Naive thymus-derived CD4-positive, alpha-beta T cell (primary cell): ENCODE measurements at places on chromosomes 3 and 15. TPM values are rescaled to one million over a fixed set of nuclear protein-coding genes. Genes with fewer than 3 reads are reported as not detected.

DNA sequence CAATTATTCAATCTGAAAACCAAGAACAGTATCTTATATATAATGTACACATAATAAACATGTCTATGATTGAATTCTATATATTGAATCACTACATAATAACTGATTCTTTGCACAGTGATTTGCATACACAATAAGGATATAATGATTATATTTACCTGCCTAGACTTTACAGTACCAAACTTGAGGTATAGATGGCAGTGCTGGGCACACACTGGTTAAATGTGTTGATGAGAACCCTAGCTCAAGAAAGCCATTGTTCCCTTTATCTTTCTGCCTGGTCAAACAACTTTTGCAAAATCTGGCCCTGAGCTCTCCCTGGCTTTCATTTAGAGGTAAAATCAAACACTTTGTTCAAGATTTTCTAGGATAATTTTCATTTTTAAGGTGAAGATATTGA is 697.7 kb downstream of the TUSC7 start:
- DNase-seq = no peak

DNA sequence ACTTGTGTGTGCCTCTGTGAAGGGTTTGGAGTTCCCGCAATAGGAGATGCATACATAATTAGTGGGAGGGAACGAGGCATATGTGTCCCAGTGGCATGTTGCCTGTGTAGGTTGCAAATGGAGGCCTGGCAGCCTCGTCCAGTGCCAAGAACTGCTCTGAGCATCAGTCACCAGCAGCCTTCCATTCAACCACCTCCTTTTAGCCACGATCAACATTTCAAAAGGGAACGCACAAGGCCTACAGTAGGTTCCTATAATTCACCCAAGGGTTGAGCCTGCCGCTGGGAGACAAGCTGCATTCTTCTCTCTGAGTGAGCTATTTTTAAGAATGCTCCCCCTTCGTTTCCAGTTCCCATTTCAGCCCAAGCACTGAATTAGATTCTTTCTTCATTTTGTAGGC is 78.8 kb upstream of the CTNNB1 start:
- DNase-seq = no peak

DNA sequence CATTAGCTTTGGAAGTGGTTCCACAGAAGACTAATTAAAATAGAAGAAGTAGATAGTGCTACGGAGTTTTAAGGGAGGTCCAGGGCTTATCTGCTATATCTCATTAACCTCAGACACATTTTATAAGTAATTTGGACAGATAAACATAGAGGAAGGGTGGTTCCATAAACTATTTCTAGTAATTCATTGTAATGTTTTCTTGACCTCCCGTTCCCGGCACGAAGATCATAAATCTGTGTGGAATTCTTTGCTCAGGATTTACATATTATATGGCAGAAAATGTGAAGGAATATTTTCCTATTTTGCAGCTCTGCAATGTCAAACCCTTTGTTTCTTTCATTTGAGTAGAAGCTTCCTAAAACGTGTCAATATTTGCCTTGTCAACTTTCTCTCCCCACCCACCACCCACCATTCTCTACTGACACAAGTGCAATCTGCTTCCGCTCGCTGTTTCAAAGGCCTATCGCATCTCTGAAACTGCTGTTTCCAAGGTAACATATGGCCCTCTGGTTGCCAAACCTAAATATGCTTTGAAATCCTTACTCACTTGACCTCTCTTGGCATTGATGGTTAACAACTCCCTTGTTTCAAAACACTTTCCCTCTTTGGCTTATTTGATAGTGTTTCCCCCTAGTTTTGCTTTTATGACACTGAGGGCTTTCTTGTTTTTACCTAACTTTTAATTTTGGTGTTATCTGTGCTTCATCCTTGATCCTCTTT is 21.4 kb upstream of the PLSCR5 start:
- no peak for DNase-seq

- DNase-seq = no peak
These were observed 72.1 kb upstream of the ETV5 start for GRCh38 chr3:186180891-186181481.

- no peak for DNase-seq
These were observed 9.7 kb downstream of the ETV5 start for GRCh38 chr3:186099178-186099577.

DNA sequence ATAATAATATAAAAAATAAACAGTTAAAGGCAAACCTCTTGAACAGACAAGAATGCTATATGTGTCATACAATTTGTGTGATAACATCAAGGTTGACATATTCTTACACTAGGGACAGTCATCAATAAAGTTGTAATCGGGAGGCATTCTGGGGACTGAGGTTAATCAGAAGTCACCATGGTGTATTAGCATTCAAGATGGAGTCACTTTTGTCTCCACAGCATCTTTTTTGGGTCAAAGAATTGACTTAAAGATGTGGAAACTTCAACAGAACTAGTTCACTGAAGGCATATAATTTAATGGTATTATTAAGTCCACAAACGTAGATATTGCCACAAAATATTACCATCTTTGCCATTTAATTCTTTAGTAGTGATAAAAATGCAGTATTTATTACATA is 625.6 kb upstream of the NAALADL2 start:
- no peak for DNase-seq

DNA sequence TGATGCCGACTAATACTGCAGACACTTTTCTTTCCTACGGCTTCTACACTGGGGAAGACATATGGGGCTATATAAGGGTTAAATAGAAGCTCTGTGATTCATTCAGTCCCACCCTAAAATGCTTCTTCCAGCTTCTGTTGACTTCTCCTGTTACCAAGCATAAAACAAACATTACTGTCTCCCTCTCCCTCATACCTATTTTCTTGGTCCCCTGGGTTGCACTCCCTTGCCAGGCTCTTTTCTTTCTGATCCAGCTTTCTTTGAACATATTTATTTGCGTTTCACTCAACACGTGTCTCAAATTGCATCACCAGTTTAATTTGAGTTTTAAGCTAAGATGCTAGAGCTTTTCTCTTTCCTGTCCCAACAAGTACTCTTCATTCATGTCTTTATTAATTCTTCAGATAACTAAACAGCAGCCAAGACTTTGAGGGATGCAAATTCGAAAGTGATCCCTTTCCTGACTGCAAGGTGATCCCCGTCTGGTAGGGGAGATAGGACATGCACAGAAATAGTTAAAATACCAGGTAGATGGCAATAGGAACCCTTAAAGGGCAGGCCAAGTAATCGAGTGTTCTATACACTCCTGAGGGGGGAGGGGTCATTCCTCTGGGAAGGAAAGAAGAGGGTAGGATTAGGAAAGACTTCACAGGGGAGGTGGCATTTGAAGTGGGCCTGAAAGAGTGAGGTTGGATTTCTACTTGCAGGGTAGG is 198.6 kb upstream of the BCL6 start:
- DNase-seq = no peak

DNA sequence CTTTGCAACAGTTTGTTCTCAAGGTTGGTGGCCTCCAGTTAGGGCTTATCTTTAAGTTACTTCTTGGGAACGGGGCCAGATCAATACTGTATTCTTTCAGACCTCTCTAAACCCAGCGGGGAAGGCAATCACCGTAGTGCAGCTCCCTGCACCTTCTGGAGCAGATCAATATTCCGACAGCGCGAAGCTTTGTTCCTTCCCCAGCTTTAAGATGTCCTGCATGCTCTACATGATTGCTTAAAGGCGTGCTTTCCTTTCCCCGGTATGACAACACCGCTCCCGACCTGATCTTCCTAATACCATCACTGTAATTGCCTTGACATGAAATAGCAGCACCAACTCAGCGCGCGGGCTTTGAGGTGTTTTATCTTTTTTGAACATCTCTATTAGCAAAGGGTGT is 755.2 kb downstream of the NR2F2 start:
- no peak for DNase-seq

- DNase-seq = no peak
These were observed 4.9 kb downstream of the MESP2 start for GRCh38 chr15:89781055-89781454.

DNA sequence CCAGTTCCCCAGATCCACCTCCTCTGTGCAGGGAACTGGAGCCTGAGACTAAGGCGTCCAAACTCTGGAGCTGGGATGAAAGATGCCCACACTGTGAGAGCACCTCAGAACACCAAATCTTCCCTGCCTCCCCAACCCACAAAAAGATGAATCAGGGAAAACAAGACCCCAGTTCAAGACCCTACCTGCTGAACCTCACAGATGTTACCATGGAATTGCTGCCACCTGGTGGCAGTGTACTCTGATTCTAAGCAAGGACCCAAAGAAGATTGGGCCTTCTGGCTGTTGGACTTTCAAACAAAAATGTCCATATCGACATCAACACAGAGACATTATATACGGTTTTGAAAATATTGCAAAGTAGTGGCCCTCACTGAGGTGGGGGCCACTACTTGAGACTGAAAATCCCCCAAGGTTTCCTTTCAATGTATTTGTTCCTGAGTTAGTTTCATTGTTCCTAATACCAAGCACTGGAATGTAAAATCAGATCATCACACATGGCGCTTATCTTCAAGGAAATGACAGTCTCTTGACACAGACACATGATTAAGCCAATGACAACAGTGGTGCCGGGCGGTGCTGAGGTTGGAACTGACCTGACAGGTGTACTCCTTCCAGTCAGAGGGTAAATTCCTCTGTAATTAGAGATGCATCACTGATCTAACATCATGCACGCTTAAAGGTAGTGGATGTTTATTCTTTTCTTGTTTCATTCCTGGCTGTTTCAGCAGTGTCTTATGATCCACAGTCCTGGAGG is 67.6 kb downstream of the SLC6A11 start:
- no peak for DNase-seq

DNA sequence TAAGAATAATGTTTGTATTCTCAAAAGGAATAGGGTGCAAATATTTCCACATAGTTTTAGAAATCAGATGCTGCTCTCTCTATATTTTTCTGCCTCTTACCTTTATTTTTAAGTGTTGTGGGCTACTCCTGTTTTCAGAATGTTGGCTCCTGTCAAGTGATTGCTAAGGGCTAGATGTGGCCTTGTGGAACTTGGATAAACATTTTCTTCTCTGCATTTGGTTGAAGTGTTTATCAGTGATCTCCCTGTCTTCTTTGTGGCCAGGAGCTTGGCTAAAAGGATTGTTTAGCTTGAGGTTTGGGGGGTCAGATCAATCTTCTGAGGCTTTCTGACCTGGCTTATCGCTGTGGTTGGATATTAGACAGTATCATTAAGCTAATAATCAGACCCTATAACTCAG is 112.6 kb downstream of the TCF12 start:
- DNase-seq = no peak

- no peak for DNase-seq
These were observed 181.9 kb downstream of the EPHB1 start for GRCh38 chr3:134976948-134977347.

DNA sequence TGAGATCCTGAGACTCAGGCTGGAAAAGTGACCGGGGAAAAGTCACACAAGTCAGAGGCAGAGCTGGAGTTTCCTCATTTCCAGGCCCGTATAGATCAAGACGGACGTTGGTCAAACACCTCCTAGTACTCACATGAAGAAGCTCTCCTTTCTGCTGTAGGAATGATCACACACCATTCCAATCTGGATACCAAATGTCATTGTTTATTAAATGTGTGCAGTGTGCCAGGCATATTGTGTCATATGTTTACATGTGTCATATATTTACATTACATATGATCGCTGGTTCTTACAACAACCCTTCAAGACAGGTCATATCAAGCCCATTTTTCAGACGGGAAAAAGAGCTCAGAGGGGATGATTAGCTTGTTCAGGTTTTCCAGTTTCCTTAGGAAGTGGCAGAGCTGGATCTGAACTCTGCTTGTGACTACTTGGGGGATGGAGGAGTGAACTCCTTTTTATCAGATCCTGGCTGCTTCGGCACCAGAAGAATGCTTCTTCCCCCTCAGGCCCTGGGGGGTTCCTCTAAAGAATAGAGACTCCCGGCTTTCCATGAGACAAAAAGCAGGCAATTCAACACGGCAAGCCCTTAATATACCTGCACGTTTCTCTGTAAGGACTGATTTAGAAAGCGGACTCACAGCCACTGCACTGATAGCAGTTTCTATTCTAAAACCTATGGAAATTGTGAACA is 41.9 kb downstream of the FAM43A start:
- no peak for DNase-seq

DNA sequence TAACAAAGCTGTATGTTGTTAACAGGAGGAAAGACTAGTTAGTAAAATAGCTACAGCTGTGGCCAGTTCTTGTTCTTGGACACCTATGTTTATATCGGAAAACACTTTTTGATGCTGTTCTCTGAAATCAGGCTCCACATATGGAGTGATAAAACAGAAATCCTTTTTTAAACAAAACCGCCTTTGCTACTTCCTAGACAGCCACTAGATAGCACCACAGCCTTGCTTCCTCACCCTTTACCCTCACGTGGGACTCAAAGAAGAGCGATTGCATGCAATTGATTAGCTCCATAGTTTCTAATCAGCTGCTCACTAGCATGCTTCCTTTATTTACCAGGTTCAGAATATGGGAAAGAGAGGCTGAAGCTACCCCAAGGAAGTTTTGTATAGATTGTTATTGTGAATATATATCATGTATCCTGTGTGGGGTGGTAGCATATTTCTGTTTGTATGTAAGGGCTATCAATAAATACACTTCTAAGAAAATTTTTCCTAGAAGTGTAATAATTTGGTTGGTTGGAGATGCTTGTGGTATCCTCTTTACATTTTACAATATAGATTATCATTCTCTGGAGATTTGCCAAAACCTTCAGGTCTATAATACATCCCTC is 4.3 kb upstream of the MTFMT start:
- DNase-seq = peak; percentile 47

GRCh38 chr15:75943713-75944215 is 40.1 kb downstream of the FBXO22 start:
- DNase-seq = no peak

GRCh38 chr3:157916672-157917071 is 189.5 kb downstream of the SHOX2 start:
- no peak for DNase-seq

DNA sequence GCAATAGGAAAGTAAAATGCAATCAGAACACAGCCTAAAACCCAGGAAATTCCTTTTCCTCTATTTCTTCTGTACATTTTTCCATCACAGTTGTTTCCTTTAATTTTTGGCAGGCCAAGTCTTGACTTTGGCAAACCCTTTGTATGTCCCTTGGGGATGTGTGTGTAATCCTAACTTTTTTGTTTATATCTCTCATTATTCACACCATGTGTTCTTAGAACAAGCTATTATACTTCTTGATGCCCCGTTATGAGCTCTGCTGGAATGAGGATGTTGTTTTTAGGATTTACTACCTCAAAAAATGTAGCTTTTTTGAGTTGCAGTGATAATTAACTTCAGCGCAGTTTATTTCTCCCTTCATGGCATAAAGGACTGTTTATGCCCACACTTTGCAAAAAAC is 123.4 kb downstream of the ABI3BP start:
- DNase-seq = no peak

DNA sequence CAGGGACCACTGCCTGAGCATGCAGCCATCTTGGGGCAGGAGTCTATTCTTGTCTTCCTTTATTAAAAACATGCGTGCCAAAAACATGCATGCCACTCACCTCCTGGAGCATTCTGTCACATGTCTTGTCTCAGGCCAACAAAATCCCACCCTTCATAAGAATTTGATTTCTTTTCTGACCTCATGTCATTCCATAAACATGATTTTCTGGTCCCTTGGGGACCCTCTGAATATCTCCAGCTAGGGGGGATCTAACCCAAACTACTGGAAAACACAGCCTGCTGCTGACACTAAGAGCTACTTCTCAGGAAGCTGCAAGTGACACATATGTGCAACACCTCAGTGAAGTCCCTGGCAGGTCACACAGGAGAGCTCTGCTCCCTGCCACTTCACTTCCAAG is 26.8 kb upstream of the NOX5 start:
- no peak for DNase-seq

- DNase-seq = no peak
These were observed 175.7 kb downstream of the FAM43A start for GRCh38 chr3:194861375-194861774.

Gene TEX264
- 38.8 TPM for total RNA-seq

Gene TRAT1
- 109 TPM for total RNA-seq

Gene HDC
- not detected for total RNA-seq

Gene PLAAT1
- total RNA-seq = not detected

Gene KPNA4
- total RNA-seq = 39.5 TPM

Gene SHC4
- total RNA-seq = not detected
